ENCODE measurements at places on chromosomes 1 and 21.

DNA sequence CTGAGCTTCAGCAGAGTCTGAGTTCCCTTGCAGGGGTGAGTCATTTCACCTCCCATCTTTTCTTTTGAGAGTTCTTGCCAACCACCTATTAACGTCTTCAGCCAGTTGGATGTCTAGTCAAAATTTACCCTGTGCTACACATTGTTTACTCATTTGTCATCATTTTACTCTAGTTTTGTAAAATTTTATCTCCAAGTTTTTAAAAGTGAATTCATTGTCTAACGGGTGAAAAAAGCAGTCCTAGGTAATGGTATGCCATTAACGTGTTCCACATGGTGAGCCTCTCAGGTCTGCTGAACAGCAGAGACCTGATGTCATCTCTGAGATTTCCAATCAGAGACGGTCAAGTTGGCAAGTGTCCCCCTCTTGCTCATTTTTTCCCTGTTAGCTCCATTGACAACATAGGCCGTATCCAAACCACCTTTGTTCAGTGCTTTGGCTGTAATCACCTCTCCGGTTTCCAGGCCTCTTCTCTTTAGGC, 85.4 kb downstream of the TBX15 start:
- DNase-seq = no peak

DNA sequence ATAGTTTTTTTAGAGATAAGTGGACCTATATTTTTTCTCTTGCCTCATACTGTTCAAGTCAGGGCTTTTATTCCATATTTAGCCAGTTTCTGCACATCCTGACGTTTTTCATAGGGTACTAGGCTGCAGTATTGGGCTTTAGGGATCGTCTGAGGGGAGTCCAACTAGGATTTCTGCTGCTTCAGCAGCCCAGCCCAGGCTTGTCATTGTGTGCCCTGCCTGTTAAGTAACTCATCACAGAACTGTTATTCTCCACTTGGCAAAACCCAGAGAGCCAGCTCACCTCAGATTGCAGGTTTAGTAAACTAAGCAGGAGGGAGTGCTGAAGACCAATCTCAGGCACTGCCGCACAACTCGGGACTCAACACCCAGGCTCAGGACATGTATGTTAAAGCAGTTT, 2.8 kb downstream of the GALNT2 start:
- DNase-seq = peak; percentile 41

DNA sequence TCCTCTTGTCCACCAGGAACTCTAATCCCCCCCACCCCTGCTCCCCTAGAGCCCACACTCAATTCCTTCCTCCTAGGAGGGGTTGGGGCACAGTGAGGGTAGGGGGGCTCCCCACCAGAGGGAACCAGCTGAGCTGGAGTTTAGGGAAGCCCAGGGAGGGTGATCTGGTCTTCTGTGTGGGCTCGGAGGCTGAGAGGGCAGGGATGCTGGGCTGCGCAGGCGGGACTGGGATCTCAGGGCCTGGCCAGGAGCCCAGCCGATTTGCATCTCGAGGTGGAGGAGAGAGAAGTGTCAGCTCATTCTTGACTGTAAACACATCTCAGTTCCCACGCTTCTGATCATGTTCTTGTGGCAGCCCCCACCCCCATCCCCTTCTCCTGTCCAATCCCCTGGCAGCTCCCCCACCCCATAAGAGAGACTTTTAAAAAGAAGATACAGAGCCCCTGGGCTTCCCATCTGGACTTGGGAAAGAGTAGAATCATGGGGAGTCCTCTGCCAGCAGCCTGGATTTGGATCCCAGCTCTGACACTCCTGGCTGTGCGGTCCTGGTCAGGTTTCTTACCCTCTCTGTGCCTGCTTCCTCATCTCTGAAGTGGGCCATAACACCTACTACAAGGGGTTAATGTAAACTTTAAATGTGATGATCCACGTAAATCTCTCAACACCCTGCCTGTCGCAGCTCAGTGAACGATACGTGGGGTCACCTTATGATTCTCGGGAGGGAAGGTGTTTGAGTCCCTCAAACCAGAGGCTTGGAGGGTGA, 6.6 kb downstream of the PEAR1 start:
- DNase-seq = no peak

DNA sequence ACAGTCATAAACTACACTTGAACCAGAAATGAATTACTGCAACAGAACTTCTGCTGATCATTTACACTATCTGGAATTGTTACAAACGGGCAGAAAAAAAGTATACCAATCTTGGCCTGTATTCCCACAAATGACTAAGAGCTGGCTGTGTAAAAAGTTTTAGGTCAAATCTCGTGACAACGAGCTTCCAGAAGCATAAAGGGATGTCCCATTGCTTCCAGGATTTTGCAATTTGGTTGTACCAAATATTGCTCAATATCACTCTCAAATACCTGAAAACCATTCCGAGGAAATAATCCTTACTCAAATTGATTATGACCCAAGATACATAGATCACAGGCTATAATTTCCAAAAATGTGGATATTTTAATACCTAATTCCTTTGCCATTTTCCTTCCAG, 175.6 kb downstream of the TBX15 start:
- no peak for DNase-seq

DNA sequence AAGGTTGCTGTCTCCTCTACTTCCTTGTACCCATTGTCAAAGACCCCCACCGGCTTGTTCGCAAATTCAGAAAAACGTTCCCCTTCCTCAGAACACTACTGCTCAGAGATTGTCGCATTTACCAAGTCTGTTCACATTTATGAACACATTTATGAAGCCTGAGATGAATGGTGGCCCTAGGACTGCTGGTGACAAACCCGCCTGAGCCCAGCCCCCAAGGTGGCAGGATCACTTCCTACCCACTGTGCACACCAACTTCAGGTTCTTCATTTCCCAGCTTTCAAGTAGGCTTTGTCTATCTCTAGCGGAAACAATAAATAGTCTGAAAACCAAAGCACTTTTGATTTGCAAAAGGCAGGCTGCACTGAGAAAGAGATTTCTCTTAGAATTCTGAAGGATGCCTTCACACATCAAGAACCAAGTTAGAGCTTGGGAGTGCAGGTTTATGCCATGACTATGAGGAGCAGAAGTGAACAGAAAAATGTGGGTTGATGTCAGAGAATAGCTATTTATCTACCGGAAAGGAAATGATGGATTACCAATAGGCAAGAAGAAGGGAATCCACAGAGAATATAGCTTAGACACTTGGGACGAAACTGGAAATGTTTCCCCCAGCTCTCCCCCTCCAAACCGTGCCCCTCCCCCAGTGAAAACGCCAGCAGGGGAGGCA, 200.5 kb downstream of the TOMM20 start:
- DNase-seq = no peak

DNA sequence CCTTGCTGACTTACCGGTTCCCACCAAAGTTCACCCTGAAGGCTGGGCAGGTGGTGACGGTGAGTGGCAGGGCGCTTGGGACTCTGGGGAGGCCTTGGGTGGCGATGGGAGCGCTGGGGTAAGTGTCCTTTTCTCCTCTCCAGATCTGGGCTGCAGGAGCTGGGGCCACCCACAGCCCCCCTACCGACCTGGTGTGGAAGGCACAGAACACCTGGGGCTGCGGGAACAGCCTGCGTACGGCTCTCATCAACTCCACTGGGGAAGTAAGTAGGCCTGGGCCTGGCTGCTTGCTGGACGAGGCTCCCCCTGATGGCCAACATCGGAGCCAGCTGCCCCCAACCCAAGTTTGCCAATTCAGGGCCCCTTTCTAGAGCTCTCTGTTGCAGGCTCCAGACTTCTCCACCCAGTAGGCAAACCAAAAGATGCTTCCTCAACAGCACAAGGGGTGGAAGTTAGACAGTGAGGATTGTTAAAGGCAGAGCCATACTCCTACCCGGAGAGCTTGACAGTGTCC, 16.4 kb upstream of the SEMA4A start:
- DNase-seq = peak; percentile 79

- DNase-seq = no peak
Measured at GRCh38 chr1:38784452-38785284, 74.9 kb downstream of the RRAGC start.

DNA sequence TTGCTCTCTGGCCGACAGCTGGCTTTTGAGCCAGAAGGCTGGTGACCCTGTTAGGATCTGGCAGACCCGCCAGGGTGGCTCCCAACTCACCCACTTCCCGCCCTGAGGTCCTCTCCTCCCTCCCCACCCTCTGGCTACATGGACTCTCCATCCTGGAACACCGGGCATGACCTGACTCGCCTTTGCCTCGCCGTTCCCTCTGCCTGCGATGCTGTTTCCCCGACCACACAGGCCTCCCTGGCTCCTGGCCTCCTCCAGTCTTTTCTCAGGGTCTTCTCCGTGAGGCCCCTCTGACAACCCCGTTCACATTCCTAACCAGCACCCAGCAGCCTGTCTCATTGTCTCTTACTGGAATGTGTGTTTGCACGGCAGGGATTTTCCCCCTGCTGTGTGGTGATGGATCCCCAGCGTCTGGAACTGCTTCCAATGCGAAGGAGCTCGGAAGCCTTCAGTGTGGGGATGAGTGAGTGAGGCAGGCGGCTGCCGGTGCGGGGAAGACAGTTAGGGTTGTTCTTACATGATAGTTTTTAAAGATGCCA, 46.0 kb upstream of the POFUT2 start:
- DNase-seq = peak; percentile 77

DNA sequence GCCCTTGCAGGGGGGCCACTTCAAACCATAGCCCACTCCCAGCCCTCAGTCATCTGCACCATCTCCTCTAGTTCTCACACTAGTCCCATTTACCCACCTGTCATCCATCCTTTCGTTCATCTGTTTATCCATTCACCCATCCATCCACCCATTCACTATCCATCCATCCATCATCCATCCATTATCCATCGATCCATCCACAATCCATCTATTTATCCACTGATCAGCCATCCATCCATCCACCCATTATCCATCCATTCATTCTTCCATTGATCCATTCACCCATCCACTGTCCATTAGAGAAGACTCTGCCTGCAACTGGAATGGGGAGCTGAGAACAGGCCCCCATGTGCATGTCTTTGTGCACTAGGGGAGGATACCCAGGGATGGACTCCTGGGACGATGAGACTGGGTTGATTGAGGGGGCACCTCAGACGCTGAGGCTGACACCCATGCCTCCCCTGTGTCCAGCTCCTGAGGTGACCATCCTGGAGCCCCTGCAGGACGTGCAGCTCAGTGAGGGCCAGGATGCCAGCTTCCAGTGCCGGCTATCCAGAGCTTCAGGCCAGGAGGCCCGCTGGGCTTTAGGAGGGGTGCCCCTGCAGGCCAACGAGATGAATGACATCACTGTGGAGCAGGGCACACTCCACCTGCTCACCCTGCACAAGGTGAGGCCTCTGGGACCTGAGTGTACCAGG, 97.9 kb downstream of the TRIM11 start:
- DNase-seq = peak; percentile 68

GRCh38 chr1:159957824-159958268, 3.8 kb upstream of the SLAMF9 start:
- no peak for DNase-seq

DNA sequence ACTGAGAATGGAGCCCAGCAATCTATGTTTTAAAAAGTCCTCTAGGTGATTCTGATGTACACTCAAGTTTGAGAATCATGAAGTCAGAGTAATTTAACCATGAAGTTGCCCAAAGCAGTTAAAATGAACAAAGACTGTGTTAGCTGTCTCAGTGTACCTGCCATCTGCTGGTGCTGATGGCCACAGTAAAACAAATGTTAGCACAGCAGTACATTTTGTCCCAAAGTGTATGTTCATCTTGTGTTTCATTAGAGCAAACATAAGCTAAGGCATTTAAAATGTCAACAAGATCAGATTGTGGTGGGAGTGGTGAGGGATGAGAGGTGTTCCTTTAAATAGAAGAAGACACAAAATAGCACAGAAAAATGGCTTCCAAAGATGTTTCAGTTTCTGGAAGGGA, 31.1 kb downstream of the FYB2 start:
- DNase-seq = no peak

DNA sequence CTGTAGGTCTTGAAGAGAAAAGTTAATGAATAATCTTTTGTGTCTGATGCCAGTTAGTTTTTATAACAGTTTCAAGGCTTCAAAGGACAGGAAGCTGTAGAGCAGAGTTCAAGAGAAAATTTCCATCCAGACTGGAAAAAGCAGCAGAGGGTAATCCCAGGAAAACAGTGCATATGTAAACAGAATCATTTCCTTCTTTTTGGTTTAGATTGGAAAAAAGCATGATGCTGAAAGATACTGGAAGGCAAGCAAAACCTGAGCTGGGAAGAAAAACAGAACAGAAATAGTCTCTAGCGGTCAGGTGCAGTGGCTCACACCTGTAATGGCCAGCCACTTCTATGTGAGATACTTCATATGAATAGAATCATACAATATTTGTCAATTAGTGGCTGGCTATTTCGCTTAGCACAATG, 71.9 kb downstream of the ZSWIM5 start:
- no peak for DNase-seq

DNA sequence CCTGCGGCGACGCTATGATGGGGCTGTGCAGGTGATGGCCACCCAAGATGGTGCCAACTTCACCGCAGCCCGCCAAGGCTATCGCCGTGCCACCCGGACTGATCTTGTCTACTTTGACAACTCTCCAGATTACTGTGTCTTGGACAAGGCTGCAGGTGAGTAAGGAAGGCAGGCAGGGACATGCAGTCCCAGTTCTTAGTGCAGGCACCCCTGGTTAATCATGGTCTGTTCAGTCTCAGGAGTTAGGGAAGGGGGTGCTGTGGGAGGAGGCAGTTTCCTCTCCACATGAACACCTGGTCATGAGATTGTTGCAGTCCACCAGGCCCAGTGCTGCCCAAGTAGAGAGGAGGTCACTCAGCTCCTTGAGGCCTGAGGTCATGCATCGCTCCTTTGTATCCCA, 8.5 kb downstream of the WNT2B start:
- DNase-seq = no peak

- DNase-seq = no peak
Measured at GRCh38 chr1:241219449-241219848, 137.6 kb downstream of the RGS7 start.

- no peak for DNase-seq
Measured at GRCh38 chr1:179144626-179145025, 62.8 kb downstream of the TOR3A start.

- DNase-seq = peak; percentile 67
Measured at GRCh38 chr1:204929487-204930154, 59.0 kb downstream of the NFASC start.

- no peak for DNase-seq
Measured at GRCh38 chr1:78168306-78168705, 122.5 kb downstream of the GIPC2 start.

- no peak for DNase-seq
Measured at GRCh38 chr1:55916907-55917306, 662.5 kb downstream of the PLPP3 start.

DNA sequence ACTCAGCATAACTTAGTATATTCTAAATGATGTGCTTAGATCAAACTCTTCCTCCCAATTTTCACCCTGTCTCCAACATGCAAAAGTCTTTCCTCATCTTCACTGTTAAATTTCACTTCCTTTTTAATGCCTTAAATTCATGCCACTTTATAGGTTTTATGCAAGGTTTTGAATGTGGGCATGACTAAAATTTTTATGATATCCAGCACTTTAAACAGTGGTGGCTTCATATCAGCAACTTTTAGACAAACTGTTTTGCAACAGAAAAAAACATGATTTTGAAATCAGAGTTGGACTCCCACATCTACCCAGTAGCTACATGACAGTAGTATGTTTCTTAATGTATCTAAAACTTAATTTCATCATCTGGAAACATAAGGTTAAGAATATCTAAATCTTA, 84.7 kb upstream of the ZP4 start:
- no peak for DNase-seq

- no peak for DNase-seq
Measured at GRCh38 chr1:5764959-5765358, 227.3 kb downstream of the NPHP4 start.

Data from endodermal cell (in vitro differentiated cells).